ENCODE measurements at places on chromosomes 3 and 15. TPM values are rescaled to one million over a fixed set of nuclear protein-coding genes. Genes with fewer than 3 reads are reported as not detected.

DNA sequence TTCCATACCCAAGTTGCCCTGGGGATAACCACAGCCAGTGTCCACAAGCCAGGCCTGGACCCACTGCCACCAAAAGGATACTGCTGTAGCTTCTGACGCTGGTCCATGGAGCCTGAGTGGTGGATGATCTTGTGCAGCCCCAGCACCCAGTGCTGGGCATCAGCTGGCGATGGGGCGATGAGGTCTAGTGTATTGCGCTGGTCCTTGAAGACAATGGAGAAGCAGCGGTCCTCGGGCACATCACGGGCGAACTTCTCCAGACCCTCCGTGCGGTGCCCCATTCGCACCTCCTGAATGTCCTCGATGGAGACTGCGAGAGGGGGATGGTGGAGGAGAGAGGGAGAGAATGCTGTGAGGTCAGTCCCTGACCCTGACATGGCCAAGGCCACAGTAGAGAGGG lies 13.0 kb downstream of the PLCD1 start:
- DNase-seq, result no peak

The GHSR gene
- not detected for polyA plus RNA-seq

The CLDN11 gene
- 104 TPM for polyA plus RNA-seq

GRCh38 chr3:43699864-43700263 lies 9.1 kb downstream of the ABHD5 start:
- DNase-seq, result no peak

GRCh38 chr3:165742351-165742750 lies 94.9 kb downstream of the BCHE start:
- peak; percentile 15 for DNase-seq

- DNase-seq, result no peak
These were observed 30.1 kb upstream of the SLC24A5 start for GRCh38 chr15:48090666-48091065.

The PLCB2 gene
- polyA plus RNA-seq, result 3.9 TPM

The SCG5 gene
- polyA plus RNA-seq, result 151 TPM

GRCh38 chr3:123935830-123936229 lies 25.2 kb downstream of the CCDC14 start:
- DNase-seq, result no peak

DNA sequence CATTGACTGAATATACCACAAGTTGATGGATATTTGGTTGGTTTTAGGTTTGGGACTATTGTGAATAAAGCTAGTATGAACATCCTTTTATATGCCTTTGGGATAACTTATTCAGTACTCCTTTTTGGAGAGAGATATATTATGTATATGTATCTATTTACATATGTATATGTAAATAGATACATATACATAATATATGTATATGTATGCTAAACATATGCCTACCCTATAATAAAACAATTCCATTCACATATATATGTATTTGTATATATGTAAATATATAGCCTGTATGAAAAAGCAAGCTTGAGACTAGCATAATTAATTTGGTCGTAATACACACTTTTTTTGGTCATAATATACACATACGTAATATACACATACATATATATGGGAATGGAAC lies 15.8 kb upstream of the GASK1A start:
- no peak for DNase-seq

- DNase-seq, result peak; percentile 89
These were observed 154.2 kb downstream of the RAB11A start for GRCh38 chr15:66023311-66023972.

The C3orf62 gene
- polyA plus RNA-seq, result 2.4 TPM

The PPCDC gene
- 17.9 TPM for polyA plus RNA-seq

DNA sequence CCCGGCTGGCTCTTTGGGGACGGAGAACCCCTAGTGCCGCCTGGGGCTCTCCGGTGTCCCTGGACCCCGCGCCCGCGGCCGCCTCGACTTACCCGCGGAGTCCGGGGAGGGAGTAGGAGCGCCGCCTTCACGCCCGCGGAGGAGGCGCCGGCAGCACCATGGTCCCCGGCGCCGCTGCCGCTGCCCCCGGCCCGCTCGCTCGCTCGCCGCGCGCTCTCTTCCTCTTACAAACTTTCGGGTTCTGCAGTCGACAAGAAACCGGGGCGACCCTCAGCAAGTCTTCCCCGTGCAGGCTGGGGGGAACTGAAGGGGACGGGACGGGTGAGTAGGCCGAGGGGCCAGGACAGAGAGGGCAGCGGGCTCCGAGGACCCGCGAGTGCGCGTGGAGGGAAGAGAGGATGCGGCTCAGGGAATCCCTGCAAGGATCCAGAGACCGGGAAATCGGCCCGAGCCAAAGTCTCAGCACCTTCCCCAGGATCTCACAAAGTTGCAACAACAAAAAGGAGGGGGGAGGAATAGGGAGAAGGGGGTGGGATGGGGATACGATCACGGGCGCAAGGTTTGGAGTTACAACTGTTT lies 2.0 kb downstream of the FOXP1 start:
- peak; percentile 32 for DNase-seq

DNA sequence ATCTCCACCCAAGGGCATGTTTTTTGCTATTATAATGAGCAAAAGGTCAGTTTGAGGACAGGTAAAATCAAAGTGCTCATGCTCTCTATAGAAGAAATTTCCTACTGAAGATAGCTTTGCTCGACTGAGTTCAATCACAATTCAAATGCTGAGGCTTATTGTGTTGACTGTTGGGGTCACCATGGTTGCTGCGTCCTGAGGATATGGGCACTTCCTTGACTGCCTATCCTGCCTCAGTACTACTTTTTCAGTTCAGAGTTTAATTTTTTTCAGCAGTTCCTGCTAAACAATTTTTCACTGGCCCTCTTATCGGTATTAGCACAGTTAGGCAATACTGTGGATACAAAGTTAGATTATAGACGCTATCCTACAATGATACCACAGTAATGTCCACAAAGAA lies 3.8 kb upstream of the CMTM6 start:
- DNase-seq, result no peak

The SEMA7A gene
- 22.2 TPM for polyA plus RNA-seq

The GOLGA6B gene
- not detected for polyA plus RNA-seq

- DNase-seq, result no peak
These were observed 67.5 kb upstream of the LCTL start for GRCh38 chr15:66633041-66633937.

DNA sequence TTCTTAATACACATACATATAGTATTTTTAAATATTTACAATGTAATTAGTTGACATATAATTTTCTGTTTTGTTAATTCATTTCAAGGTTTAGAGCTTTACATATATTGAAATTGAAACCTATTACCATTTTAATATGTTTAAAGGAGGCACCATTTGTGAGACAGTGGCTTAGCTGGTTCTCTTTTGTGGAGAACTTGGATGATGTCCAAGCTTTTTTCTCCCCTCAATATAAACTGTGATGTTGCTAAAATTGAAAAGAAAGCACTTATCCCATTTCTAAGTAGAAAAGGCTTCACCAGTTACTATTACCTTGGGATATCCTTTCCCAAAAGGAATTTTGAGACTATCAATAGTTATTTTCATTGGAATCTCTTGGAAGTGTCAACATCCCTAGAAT lies 707.2 kb downstream of the NTRK3 start:
- DNase-seq, result peak; percentile 53

DNA sequence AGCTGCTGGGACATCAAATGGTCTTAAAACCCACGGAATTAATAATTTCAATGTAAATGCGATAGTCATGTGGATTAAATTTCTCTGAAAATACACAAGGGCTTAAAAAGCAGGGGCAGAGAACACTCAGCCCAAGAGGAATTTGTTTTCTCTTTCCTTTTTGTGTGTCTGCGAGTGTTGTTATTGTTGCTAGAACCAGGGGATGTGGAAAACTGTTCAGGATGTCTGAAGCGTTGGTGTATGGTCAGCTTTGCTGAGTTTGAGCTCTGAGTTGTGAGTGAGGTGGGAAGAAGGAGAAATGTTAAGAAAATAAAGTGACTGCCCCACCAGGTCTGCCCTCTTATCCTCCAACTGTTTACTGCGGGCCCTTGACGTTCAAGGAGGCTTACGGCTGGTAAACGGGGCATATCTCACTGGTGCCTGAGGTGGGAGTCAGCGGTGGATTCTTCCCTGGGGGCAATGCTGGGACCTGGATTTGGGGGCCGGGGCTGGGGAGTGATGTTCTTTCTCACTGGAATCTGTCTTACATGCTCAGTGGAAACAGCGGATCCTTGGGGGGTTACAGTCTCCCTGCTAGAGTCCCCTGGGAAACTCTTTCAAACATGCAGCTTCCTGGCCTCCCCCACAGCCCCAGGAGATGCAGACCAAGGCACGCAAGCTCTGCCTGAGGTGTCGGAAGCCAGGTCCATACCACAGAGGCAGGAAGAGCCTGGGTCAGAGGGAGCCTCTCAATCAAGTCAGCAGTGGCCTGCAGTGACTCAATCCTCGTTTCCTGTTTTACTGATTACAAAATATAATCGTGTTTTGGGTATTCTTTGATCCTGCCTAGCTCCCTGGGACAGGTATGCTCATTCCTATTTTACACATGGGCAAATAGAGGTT lies 41.8 kb downstream of the ITGA11 start:
- DNase-seq, result no peak

The CIDEC gene
- not detected for polyA plus RNA-seq

The CNTN4 gene
- polyA plus RNA-seq, result 8.8 TPM

DNA sequence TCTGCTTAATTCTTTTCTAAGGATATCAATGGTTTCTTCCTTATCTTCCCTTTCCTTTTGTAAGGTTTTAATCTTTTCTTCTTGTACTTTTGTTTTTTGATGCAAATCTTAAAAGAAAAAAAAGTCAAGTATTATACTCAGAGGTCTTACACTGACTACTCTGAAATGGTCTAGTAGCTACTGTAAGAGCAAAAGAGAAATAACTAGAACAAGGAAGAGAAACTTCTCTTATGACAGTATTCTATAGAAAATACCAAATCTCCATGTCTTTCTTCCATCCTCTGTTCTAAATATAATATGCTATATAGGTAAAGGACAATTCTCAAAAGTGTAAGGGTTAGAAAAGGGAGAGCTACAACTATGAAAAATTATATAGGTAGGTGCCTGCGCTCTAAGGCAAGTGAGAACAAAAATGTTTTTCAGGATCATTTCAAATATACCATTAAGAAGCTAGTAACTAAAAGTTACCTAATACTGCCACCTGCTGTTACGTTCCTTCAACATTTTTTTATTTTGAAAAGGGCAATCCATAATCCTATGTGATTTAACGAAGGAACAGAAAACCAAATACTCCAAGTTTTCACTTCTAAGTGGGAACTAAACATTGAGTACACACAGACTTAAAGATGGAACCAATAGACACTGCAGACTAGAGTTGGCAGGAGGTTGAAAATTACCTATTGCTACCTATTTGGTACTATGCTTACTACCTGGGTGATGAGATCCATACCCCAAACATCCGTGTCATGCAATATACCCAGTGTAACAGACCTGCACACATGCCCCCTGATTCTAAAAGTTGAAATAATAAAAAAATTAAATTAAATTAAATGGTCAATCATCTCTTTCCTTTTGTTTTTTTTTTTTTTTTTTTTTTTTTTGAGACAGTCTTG lies 36.7 kb downstream of the CIP2A start:
- DNase-seq, result peak; percentile 79

GRCh38 chr15:98071786-98072185 lies 111.3 kb downstream of the ARRDC4 start:
- DNase-seq, result no peak

GRCh38 chr3:123332124-123332641 lies 116.7 kb downstream of the ADCY5 start:
- DNase-seq, result no peak

GRCh38 chr15:91070872-91071271 lies 29.2 kb upstream of the SV2B start:
- DNase-seq, result no peak

The GUCA1C gene
- polyA plus RNA-seq, result not detected

DNA sequence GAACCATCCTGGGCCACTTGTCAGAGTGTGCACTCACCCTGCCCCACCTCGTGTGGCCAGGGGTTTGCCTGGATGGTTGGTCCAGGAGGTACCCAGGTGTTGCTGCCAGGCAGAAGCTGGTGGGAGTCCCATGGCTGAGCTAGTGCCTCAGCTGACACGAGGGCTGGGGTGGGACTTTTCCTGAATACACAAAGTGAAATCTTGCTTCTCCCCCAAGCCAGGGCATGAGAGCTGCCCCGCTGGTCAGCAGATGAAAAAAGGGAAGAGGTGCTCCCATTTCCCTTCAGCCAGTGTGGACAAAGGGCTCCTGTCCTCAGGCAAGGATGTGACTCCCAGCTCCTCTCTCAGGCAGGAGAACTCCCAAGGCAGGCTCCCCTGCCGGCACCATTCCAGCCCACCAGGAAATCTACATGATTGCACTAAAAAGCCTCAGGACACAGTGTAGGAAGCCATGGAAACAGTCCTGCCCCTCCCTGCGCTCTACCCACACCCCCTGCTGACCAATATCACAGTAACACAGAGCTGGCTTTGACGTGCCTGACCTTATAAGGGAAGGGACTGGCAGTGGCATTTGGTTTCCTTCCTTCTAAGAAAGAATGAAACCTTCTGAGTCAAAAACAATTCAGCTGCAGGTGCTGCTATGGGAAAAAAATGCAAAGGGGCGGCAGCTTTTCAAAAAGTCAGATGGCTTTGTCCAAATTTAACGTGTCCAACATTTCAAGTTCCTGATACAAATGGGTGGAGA lies 33.9 kb downstream of the MYO5C start:
- DNase-seq, result peak; percentile 52

The ANKUB1 gene
- polyA plus RNA-seq, result not detected

The PAK6 gene
- 8.8 TPM for polyA plus RNA-seq

DNA sequence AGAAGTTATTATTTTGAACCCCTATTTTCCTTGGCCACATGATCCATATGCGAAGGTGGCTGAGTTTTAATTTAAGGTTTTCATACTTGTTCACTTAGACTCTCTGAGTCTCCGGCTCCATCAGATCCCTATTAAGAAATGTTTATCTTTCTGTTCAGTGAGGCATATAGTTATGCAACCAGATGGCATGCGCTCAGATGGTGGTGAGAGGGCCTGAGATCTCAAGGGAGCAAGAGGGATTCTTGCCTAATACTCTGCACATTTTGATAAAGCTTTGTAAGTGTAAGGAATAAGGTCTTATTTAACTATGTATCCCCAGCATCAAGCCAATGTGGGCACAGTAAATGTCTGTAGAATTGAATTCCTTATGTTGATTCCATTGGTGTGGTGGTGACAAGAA lies 78.9 kb upstream of the DPH6 start:
- DNase-seq, result peak; percentile 54

The CYP1A1 gene
- 0.17 TPM for polyA plus RNA-seq

DNA sequence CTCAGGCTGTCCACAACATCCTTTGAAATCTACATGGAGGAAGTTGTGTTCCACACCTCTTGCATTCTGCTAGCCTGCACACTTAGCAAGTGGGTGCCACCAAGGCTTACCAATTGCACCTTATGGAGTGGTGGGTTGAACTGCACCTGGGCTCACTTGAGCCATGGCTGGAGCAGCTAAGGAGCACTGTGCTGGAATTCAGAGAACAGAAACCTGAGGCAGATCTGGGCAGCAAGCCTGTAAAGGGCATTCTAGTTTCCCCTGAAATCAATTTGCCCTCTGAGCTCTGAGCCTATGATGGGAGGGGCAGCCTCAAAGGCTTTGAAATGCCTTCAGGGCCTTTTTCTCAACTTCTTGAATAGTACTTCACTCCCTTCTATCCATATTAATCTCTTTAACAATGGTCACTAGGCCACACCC lies 18.0 kb downstream of the BTLA start:
- no peak for DNase-seq

DNA sequence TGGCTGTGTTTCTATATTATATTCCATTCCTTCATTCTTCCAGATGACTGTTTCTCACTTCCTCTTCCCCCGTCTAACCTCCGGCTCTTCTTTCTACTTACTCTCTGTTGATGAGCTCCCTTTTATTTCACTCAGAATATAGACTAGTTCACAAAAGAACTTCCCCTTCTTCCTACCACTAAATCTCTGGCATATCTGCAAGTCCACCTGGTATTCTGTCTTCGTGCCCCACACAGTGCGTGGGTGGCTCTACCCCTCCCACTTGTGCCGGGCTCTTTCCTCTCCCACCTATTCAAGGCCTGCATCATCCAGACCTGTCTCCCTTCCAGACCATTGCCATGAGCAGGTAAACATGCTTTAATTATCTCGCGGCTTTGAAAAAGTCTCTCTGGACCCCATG lies 73.0 kb downstream of the SCN10A start:
- DNase-seq, result no peak
